Stimulated activated CD4-positive, alpha-beta T cell treated with anti-CD3 and anti-CD28 coated beads, Interleukin-12 subunit alpha, Interleukin-12 subunit beta, amount 100 ng/mL, for 48 hours (primary cell): ENCODE measurements at places on chromosomes 6 and 20.

DNA sequence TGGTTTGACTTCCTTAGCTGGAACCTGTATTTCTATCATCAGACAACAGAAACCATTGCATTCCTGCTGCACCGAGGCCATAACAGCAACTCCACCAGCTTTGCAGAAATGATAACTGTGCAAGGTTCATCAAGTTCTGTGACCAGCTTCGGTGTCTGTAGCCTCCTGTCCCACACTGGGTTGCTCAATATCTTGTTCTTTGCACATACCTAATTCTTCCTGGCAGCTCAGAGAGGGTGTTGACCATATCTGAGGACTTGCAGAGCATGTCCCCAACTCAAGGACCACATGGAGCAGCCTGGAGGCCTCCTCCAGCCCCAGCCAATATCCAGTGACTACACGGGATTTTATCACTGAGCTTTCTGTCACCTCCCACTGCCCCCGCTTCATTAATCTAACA is 59.3 kb upstream of the SCAF8 start:
- DNase-seq = no peak

DNA sequence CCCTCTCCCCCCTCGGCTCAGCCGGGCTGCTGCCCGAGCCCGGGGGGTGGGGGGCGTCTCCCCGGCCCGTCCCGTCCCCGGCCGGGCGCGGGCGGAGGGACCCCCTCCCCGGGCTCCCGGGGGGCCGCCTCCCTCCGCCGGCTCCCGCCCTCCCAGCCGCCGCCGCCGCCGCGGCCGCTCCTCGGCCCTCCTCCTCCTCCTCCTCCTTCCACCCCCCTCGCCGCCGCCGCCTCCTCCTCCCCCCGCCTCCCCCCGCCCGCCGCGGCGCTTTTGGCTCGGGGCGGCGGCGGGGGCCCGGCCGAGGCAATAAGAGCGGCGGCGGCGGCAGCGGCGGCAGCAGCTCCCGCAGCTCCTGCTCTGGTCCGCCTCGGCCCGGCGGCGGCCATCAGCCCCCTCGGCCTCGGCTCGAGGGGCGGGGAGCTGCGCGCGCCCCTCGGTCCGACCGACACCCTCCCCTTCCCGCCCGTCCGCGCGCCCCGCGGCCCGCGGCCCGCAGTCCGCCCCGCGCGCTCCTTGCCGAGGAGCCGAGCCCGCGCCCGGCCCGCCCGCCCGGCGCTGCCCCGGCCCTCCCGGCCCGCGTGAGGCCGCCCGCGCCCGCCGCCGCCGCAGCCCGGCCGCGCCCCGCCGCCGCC is 38.7 kb downstream of the GNAS start:
- DNase-seq = peak; percentile 50

GRCh38 chr6:44567406-44567805 is 179.9 kb downstream of the CDC5L start:
- DNase-seq = no peak

GRCh38 chr6:108904741-108905140 is 56.5 kb downstream of the ARMC2 start:
- DNase-seq = no peak

GRCh38 chr6:52546192-52546591 is 30.7 kb downstream of the TRAM2 start:
- no peak for DNase-seq

GRCh38 chr6:106133040-106133439 is 46.9 kb downstream of the PRDM1 start:
- DNase-seq = no peak

DNA sequence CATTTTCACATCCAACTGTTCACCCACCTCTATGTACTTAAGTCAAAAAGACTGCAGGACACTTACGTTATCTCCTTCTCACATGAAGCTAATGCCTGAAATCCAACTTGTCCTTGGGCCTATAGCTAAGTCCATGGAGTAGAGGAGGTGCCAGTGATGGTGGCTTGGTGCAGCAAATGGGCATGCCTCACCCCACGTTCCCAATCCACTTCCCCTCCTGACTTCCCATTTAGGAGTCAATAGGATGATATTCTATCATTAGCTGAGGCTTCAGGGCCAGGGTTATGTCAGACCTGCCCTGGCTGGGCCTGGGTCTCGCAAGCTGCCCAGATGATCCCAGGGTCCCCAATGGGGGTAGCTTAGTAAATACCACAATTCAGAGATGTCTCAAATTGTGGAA is 410.4 kb downstream of the MAFB start:
- DNase-seq = no peak

- DNase-seq = no peak
These were observed 101.3 kb downstream of the SASH1 start for GRCh38 chr6:148443798-148444560.
